ENCODE measurements at places on chromosomes 3 and 15. TPM values are rescaled to one million over a fixed set of nuclear protein-coding genes. Genes with fewer than 3 reads are reported as not detected.

GRCh38 chr3:167684388-167684993 lies 30.7 kb upstream of the WDR49 start:
- H3K27ac ChIP-seq = peak overlapping the region; percentile 44
- peaks cover 12% of the 10 kb centered on the region for H3K36me3 ChIP-seq
- H3K27me3 ChIP-seq = no peaks in the 10 kb centered on the region
- peak; percentile 75 for DNase-seq
- H3K4me3 ChIP-seq = no peak overlapping the region

Gene UPK1B
- not detected for total RNA-seq

Gene SENP8
- 0.62 TPM for total RNA-seq

DNA sequence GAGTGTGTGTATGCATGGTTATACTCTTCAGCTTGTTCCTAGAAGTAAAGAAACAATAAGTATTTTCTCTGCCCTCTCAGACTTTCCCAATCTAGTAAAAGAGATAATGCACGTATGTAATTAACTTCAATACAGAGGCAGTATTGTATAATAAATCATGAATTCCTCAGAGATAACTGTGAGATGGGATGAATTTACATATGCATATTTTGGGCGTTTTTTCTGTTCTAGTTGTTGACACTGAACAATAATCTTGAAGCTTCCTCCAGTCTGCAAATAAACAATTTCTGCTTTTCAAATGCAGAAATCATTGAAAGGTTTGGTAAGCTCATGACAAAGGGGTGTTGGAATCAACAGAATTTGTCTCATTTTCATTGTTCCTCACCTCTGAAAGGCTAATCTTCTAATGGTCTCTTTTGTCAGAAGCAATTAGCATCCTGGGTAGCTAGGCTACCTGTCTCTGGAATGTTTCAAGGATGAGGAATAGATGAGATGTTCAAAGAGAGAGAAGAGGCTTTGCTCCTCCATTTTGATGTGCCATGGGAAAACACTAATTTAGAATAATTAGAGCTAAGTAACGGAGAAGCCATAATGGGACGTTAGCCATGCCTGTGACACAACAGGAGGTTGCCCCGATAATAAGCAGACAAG lies 43.3 kb upstream of the SIAH2 start:
- no peaks in the 10 kb centered on the region for H3K36me3 ChIP-seq
- no peak overlapping the region for H3K27ac ChIP-seq
- no peaks in the 10 kb centered on the region for H3K27me3 ChIP-seq
- DNase-seq = no peak

Gene CCPG1
- 36.0 TPM for total RNA-seq

GRCh38 chr3:50194903-50195500 lies 3.6 kb downstream of the GNAT1 start:
- no peak for DNase-seq
- no peak overlapping the region for H3K27ac ChIP-seq
- H3K27me3 ChIP-seq = peaks cover 50% of the 10 kb centered on the region
- peaks cover 17% of the 10 kb centered on the region for H3K4me1 ChIP-seq

DNA sequence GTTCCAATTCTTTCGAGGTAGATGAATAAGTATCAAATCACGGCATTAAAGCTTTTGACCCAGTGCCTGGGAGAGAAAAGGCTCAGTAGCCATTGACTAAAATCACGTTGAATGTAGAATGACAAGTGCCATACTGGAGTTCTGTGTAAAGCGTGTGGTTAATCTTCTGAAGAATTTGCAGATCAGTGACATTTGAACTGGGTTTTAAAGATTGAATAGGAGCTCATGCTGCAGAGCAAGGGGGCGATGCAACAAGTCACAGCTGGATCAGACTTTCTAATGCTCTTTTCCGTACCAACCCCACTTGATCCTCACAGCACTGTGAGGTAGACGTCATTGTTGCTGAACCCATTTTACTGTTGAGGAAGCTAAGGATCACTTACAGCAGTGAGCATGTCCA lies 49.5 kb upstream of the TPM1 start:
- no peak overlapping the region for H3K4me3 ChIP-seq
- peaks cover 6% of the 10 kb centered on the region for H3K27me3 ChIP-seq
- no peaks in the 10 kb centered on the region for H3K4me1 ChIP-seq
- no peak overlapping the region for H3K27ac ChIP-seq
- DNase-seq = no peak
- H3K36me3 ChIP-seq = no peaks in the 10 kb centered on the region

Gene SCG5
- not detected for total RNA-seq

GRCh38 chr15:77021803-77022381 lies 27.0 kb downstream of the PSTPIP1 start:
- DNase-seq = no peak
- no peak overlapping the region for H3K27ac ChIP-seq
- peaks cover 4% of the 10 kb centered on the region for H3K4me1 ChIP-seq
- H3K4me3 ChIP-seq = no peak overlapping the region

Gene IL17RD
- 0.02 TPM for total RNA-seq

GRCh38 chr3:159821110-159821509 lies 167.5 kb upstream of the IL12A start:
- no peak overlapping the region for H3K27ac ChIP-seq
- no peaks in the 10 kb centered on the region for H3K4me1 ChIP-seq
- no peak for DNase-seq
- H3K27me3 ChIP-seq = no peaks in the 10 kb centered on the region
- H3K36me3 ChIP-seq = no peaks in the 10 kb centered on the region
- no peak overlapping the region for H3K4me3 ChIP-seq

DNA sequence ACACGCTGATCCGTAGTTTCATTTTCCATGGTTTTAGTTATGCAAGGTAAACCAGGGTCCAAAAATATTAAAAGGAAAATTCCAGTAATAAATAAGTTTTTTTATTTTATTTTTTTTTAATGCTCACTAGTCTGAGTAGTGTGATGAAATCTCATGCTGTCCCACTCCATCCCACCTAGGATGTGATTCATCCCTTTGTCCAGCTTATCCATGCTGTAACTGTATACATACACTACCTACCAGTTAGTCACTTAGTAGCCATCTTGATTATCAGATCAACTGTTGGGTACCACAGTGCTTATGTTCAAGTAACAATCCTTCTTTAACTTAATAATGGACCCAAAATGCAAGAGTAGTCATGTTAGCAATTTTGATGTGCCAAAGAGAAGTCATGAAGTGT lies 75.2 kb downstream of the ESYT3 start:
- no peak for DNase-seq
- no peaks in the 10 kb centered on the region for H3K36me3 ChIP-seq
- H3K27ac ChIP-seq = no peak overlapping the region
- H3K27me3 ChIP-seq = no peaks in the 10 kb centered on the region
- H3K4me3 ChIP-seq = no peak overlapping the region

DNA sequence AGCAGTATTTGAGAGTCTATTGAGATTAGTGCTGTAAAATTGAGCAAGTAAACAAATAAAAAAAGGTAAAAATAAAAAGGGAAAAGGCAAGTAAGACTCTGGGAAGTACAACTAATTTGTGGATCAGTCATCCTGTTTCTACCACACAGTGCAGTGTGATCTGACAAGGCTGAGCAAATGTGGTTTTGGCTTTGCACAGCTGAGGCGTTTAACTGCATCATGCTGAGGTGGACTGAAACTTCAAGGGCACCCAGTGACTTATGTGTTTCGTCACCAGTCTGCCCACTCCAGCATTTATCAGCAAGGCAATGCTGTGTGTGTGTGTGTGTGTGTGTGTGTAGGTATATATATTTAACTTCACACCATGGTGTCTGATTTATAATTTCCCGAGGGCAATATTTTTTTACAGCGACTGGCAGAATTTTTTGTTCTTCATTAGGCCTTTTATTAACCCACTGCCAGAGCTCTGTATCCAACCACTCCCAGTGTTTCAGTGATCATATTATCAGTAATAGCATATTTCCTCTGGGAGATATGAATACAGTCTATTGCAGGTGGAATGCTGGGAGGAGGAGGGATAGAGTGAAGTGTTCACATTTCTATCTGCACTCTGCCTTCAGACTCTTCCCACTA lies 131.5 kb upstream of the SATB1 start:
- no peak overlapping the region for H3K4me3 ChIP-seq
- DNase-seq = no peak
- H3K4me1 ChIP-seq = peaks cover 6% of the 10 kb centered on the region
- H3K36me3 ChIP-seq = no peaks in the 10 kb centered on the region
- no peak overlapping the region for H3K27ac ChIP-seq
- no peaks in the 10 kb centered on the region for H3K27me3 ChIP-seq

DNA sequence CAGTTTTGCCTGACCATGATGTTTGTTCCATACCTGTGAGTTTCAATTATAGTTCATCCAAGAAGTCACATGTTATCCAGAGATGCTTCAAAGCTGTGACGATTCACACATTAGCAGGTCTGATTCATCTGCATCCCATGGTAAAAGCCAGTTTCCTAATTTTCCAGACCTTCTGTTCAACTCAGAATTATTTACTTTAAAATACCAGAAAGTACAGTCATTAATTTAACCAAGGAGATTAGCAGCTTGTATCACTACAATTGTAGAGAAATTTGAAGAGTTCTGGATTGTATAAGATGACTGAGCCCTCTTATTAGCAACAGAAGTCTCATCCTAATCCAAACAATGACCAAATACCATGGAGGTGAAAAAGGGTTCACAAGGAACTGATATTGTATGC lies 76.1 kb upstream of the THBS1 start:
- no peak overlapping the region for H3K27ac ChIP-seq
- H3K36me3 ChIP-seq = no peaks in the 10 kb centered on the region
- no peak overlapping the region for H3K4me3 ChIP-seq
- H3K4me1 ChIP-seq = no peaks in the 10 kb centered on the region

DNA sequence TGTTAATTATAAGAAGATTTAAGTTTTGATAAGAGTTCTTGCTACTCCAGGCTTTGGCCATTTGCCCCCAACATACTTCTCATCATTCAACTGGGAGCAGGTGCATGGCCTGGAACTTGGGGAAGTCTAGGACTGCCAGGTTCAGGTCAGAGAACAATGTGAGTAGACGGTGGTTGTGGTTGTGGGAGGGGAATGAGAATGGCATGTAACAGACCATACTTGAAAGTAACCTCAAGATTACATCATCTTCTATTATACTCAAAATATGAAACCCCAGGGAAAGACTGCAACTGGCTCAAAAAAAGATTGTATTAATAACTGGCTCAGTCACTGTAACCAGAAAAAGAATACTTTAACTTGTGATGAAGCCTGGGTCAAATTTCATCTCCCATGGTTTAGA lies 364.9 kb upstream of the DPPA4 start:
- DNase-seq = no peak
- H3K36me3 ChIP-seq = no peaks in the 10 kb centered on the region
- H3K27ac ChIP-seq = no peak overlapping the region
- no peaks in the 10 kb centered on the region for H3K4me1 ChIP-seq
- no peak overlapping the region for H3K4me3 ChIP-seq

Gene TM6SF1
- total RNA-seq = 1.6 TPM

GRCh38 chr3:133937756-133938601 lies 42.3 kb upstream of the RAB6B start:
- H3K27me3 ChIP-seq = no peaks in the 10 kb centered on the region
- DNase-seq = no peak
- no peak overlapping the region for H3K4me3 ChIP-seq
- no peak overlapping the region for H3K27ac ChIP-seq
- H3K36me3 ChIP-seq = no peaks in the 10 kb centered on the region

Gene CLCN2
- 8.1 TPM for total RNA-seq

- H3K27ac ChIP-seq = no peak overlapping the region
- DNase-seq = no peak
- no peaks in the 10 kb centered on the region for H3K27me3 ChIP-seq
- H3K4me3 ChIP-seq = no peak overlapping the region
Observed at GRCh38 chr15:70459312-70459711, 304.0 kb downstream of the UACA start.

DNA sequence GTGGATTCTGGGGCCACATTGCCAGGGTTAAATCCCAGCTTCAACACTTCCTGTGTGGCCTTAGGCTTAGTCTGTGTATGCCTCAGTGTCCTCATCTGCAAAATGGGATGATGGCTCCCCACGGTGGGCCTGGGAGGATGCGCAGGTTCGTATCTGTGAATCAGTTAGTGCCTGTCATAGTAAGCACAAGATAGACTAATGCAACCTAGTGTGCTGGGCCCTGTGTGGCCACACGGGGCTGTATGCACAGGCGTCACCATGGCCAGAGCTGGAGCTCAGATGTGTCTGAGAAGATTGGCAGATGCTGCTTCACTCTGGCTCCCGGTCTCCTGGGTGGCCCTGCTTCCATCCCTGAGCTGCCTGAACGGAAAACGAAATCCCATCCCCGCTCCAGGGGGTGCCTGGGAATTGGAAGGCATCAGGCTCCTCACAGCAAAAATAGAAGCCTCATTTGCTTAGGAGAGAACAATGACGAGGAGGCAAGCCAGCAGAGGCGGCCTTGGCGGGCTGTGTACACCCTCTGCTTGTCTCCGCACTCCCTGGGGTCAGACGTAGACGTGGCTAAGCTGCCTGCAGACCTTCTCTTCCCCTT lies 103.6 kb downstream of the APBA2 start:
- no peaks in the 10 kb centered on the region for H3K4me1 ChIP-seq
- H3K36me3 ChIP-seq = no peaks in the 10 kb centered on the region
- H3K27ac ChIP-seq = no peak overlapping the region
- H3K27me3 ChIP-seq = no peaks in the 10 kb centered on the region

GRCh38 chr3:195096053-195096452 lies 174.9 kb downstream of the XXYLT1 start:
- no peaks in the 10 kb centered on the region for H3K36me3 ChIP-seq
- H3K27me3 ChIP-seq = no peaks in the 10 kb centered on the region
- DNase-seq = no peak
- peaks cover 63% of the 10 kb centered on the region for H3K4me1 ChIP-seq
- H3K27ac ChIP-seq = no peak overlapping the region

DNA sequence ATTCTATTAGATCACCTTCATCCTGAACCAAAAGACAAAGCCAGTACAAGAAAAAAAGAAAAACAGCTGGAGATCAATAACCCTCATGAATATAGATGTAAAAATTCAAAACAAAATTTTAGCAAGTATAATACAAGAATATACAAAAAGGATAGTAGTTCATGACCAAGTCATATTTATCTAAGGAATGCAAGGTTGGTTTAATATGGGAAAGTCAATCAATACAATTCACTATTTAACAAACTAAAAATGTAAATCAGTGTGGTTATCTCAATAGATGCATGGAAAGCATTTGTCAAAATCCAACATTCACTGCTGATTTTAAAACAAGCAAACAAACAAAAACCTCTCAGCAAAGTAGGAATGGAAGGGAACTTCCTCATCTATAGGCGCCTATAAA lies 11.0 kb upstream of the GPR27 start:
- H3K27ac ChIP-seq = no peak overlapping the region
- H3K4me3 ChIP-seq = no peak overlapping the region
- no peaks in the 10 kb centered on the region for H3K4me1 ChIP-seq
- no peaks in the 10 kb centered on the region for H3K36me3 ChIP-seq
- no peak for DNase-seq

DNA sequence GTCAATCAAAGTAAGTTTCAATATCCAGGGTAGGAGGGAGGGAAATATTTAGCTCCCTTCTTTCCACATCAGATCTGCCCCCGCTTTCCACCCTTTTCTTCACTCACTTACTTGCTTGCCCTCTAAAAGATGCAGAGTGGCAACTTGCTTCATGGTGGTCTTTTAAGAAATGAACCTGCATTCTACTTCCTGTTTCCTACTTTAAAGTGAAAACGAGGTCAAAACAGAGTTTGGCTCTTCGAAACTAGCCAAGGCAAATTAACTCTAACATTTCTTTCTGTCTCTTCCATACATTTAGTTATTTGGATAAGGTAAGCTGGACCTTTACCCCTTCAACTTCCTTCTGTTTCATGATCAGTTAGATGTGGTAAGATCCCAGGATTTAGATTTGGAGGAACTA lies 34.2 kb upstream of the PEX5L start:
- H3K4me1 ChIP-seq = no peaks in the 10 kb centered on the region
- no peaks in the 10 kb centered on the region for H3K36me3 ChIP-seq
- no peak for DNase-seq
- no peak overlapping the region for H3K27ac ChIP-seq

Data from B cell (primary cell).